ENCODE measurements at places on chromosomes 7 and 10.

DNA sequence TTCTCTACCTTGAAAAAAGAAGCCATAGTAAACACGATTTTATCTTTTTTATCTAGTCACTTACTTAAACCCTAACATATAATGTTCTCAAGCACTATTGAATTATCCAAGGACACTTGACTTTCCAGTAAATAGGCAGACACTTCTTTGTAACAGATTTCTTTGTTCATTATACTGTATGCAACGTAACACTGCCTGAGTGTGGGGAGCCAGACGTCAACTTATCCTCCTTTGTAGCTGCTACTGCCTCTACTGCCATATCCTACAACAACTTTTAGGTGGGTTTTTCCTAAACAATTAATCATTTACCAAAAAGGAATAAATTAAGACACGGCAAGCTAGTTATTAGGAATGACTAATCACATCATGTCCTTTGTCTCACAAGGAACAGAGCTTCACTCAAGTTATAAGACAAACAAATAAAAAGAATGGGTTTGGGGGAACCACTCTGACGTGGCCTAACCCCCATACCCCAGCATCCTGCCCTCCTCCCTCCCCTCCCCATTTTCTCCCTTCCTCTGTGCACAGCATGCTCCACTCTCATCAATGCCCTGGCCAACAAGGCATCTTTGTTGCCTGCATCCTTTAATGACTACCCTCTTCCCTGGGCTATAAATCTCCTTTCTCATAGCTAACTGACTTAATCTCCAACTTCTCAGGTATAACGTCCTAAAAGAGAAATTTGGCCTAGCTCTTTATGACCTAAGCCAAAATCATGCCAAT, 43.3 kb downstream of the DOCK4 start:
- no peak for DNase-seq

DNA sequence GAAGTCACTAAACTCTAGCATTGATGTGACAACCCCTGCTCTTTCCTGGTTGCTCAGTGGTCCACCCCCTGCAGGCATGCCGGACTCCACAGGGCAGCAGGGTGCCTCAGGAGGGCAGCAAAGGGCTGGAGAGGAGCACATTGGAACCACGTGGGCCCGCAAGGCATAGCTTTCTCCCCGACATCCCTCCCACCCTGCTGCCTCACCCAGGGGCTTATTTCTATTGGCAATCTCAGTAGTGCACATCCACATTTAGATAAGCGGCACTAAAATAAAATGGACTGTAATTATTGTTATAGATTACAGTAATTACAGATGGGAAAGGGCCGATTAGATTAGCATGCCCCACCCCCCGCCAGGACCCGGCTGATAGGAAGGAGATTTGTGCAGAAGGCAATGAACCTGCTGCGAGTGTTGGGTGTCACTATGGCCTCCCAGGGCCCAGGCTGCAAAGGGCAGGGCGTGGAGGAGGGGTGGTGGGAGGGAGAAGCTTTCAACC, 580.1 kb downstream of the GRID1 start:
- no peak for DNase-seq

DNA sequence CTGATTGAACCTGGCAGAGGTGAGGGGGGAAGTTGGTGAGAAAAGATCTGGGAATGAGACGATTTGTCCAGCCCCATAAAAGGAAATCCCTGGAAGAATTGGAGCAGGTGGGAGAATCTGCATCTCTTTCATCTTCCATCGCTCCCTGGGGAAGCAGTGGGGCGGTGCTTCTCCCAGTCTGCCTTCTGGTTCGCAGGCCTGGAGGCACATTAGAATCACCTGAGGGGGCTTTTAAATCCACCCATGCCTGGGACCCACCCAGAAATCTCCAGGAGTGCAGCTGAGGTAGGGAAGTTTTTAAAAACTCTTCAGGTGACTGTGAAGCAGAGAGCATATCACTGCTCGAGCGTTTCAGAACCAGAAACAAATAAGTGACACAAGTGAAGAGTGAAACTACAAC, 26.7 kb upstream of the SYPL1 start:
- DNase-seq: no peak

- DNase-seq: peak; percentile 47
Observed at GRCh38 chr7:28573651-28574301, 161.5 kb downstream of the CREB5 start.

Data from NCI-H2029 (cell line).